Stimulated activated CD4-positive, alpha-beta T cell treated with anti-CD3 and anti-CD28 coated beads, Interleukin-1b, Interleukin-23, amount 100 ng/mL, for 24 hours (primary cell): ENCODE measurements at places on chromosomes 11 and 22.

GRCh38 chr11:103042161-103042560 is 49.8 kb downstream of the DCUN1D5 start:
- DNase-seq, result no peak

DNA sequence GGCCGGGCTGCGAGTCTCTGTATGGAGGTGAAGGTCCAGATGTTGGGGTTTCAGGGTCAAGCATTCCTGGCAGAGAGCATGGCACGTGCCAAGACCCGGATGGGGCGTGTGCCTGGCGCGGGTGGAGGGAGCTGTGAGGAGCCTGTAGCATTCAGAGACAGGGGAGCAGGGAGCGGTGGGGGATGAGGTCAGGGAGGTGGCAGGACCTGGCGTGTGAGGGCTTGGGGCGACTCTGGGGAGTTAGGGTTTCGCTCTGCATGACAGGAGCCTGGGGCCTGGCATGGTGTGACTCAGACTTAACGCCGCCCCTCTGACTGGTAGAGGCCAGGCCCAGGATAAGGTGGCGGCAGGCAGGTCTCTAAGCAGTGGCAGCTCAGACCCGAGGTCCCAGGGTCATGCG is 103.0 kb downstream of the KCNQ1 start:
- DNase-seq, result no peak

DNA sequence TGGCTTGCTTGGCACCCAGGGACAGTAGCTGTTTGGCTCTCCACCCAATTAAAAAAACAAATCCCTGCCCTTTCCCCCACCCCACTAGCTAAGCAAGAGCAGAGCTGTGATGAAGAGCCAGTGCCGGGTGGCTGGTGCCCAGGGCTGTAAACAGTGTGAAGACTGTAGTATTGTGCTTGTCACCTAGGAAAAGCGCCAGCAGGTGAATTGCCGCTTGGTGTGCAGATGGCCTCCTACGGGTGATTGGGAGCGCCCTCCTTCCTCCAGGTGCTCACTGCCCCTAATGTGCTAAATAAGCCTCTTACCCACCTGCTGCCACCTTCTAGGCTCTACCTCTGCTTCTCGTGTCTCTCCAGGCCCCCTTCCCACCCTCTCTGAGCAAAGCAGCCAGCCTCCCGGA is 18.4 kb upstream of the RAPSN start:
- DNase-seq, result no peak

DNA sequence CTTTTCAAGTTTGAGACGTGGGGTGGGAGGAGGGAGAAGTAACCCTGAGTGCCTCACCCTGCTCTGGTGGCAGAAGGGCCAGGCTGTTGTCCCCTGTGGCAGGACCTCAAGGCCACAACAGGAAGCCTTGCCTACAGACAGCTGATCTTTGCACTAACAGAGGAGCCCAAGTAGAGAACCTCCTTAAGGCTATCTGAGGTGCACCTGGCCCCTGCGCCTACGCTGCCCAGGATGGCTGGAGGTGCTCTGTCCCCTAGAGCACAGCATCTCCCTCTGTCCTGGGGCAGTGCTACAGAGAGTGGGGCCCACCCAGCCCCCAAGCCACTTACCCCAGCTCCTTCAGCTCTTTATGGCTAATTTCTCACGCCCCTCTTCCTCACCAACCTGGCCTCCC is 27.0 kb downstream of the MYO7A start:
- DNase-seq, result no peak
